Activated naive CD8-positive, alpha-beta T cell treated with anti-CD3 and anti-CD28 coated beads, Interleukin-2, amount 50 U/mL, for 24 hours (primary cell): ENCODE measurements at places on chromosomes 2 and 18.

GRCh38 chr2:1254662-1255343 lies 158.5 kb upstream of the TPO start:
- no peak for DNase-seq

DNA sequence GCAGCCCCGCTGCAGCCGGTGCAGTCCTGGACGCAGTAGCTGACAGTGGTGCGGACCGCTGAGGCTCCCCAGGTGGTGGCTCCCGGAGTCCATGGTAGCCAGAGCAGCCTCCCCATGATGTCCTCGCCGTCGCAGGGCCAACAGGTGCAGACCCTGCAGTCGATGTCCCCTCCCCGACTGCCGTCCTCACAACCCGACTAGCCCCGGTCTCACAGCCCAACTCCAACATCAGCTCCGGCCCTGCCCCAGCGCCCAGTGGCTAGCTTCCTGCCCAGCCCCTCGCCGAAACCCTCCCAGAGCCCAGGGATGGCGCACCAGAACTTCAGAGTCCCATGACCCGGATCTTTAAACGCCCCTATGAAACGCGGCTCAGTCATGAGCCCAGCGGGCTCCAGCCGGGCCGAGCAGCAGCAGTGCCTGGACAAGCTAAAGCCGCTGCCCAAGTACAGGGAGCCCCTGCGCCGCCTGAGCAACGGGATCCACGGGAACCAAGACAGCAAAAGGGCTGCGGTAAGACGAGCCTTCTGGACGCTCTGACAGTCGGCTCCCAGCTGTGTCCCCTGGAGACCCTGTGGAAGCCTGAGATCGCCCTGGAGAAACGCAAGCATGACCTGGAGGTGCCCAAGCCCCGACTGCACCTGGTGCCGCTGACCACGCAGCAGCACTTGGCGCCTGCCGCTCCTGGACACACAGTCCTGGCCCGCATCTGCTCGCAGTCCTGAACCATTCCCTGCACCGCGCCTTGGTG lies 53.8 kb upstream of the TUBA3E start:
- no peak for DNase-seq

DNA sequence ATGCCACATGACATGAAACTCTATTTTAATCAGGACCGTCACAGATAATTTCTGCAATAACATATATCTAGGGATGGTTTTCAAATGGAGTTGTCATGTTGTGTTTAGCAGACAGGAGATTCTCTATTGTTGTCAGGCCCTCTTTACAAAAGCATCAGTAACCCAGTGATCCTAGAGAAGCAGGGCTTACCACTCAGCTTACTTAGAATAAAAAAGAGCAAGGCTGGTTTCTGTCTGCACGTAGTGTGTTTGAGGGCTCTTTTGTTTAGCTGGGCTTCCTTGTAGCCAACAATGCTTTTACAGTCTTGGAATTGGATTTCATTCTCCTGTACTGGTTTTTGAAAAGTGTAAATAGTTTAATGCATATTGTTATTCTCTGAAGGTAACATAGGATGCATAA lies 210.5 kb upstream of the NRP2 start:
- DNase-seq, result no peak

DNA sequence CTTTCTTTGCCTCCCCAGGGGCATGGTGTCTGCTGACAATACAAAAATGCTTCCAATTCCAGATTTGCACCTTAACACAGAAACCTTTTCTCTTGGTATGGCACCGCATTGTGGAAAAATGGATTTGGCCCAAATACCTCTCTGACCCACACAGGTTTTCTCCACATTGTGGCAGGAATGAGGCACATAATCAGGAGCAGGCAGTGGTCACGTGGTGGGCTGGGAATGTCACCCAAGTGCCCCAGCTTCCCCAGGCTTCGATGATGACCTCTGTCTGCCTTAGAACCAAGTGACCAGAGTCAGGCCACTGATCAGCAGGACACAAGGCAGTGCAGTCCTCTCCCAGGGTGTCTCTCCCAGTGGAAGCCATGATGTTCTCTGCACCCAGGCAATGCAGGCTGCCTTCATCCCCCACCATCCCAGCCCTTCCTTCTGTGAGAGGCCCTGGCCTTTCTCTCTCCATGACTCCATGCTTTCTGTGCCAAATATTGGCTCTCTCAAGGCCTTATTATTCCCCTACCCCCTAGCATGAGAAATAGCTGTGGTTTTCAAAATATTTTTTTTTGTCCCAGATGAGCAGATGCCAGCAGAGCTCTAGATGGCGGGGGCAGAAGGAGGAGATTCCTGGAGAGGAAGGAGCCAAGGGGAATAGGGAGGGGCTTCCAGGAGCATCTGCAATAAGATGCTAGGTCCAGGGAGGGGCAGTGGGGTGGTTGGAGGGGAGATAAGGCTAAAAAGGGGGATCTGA lies 198.9 kb downstream of the ACKR3 start:
- no peak for DNase-seq

DNA sequence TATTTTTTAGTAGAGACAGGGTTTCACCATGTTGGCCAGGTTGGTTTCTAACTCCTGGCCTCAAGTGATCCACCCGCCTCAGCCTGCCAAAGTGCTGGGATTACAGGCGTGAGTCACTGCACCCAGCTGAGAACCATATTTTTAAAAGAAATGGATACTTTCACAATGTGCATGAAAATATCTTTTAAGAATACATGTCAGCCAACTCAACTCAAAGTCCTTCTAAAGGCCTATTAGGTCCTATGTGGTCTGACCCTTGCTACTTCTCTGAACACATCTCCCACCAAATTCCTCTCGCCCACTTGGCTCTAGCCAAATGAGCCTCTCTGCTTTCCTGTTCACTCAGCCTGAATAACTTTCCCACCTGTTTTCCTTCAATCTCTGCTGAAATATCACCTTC lies 119.6 kb downstream of the MTX2 start:
- no peak for DNase-seq

GRCh38 chr2:115105966-115106365 lies 663.5 kb downstream of the DPP10 start:
- DNase-seq, result no peak

DNA sequence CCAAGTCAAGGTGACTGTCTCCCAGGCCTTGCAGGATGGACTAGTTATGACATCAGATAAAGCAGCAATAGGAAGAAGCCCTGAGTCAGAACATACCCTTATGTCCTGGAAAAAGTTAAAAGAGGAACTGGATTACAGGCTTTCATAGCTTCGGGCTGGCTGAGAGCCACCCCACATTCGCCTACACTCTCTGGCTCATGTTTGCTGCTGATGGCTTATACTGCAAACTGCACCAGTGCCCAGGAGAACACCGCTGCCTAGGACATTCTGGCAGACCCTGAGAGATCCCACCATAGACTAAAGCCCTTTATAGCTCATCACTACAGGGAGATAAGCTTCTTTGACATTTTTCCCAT lies 20.3 kb downstream of the SLC8A1 start:
- DNase-seq, result no peak

DNA sequence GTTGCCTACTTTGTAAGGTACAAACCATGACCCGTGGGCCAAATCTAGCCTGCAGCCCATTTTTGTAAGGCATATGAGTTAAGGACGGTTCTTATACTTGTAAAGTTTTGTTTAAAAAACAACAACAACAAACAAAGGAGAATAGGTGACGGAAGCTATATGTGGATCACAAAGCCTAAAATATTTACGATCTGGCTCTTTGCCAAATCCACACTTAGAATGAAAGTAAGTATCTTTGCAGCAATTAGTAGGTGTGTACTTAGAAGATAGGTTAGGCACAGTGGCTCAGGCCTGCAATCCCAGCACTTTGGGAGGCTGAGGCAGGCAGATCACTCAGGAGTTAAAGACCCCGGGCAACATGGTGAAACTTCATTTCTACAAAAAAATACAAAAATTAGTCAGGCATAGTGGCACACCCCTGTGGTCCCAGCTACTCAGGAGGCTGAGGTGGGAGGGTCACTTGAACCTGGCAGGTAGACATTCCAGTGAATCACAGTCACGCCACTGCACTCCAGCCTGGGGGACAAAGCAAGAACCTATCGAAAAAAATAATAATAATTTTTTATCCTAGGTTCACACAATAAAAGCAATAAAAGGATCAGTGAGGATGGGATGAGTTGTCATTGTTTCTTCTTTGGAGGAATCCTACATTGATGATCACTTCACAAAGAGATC lies 57.8 kb upstream of the CTAGE1 start:
- no peak for DNase-seq

- no peak for DNase-seq
Measured at GRCh38 chr18:44979748-44980147, 299.1 kb downstream of the SETBP1 start.

DNA sequence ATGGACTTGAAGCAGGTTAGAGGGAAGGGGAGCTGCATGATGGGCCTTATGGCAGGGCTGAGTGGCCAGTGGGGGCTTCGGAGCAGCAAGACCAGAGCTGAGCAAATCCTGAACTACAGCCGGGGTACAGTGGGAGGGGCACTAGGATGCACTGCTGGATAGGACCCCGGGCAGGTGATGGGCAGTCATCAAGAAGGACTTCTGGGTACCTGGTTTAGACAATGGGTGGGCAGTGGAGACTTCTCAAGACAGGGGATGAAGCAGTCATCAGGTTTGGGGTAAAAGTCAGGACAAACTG lies 507.4 kb upstream of the MYT1L start:
- DNase-seq, result no peak

- DNase-seq, result no peak
Measured at GRCh38 chr2:228731517-228731916, 539.6 kb downstream of the PID1 start.

DNA sequence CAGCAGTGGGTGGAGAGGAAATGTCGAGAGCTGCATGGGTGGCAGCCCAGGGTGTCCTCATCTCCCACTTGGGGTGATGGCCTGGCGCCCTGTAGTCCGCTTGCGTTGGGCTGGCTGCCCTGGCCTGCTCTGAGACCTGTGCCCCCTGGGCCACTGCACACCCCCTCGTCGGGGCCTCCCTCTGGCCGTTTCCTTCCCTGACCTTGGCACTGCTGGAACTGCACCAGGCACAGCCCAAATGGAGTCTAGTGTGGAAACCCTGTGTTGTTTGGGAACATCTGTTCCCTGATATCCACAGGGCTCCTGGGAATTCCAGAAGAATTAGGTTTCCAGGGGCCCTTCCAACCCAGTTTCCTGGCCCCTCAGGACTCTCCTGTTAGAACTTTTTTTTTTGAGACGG lies 13.9 kb downstream of the EFHD1 start:
- DNase-seq, result no peak

DNA sequence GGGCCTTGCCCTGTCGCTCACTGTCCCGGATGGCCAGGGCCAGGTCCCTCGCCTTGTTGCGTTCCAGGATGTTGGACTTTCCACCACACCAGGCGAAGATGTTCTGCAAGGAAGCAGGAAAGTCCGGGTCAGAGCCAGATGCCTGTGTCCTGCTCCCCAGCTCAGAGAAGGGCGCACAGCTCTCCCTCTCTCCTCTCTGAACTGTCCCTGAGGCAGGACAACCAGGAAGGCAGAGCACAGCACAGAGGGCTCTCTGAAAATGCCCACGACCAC lies 11.0 kb downstream of the CAPG start:
- no peak for DNase-seq

DNA sequence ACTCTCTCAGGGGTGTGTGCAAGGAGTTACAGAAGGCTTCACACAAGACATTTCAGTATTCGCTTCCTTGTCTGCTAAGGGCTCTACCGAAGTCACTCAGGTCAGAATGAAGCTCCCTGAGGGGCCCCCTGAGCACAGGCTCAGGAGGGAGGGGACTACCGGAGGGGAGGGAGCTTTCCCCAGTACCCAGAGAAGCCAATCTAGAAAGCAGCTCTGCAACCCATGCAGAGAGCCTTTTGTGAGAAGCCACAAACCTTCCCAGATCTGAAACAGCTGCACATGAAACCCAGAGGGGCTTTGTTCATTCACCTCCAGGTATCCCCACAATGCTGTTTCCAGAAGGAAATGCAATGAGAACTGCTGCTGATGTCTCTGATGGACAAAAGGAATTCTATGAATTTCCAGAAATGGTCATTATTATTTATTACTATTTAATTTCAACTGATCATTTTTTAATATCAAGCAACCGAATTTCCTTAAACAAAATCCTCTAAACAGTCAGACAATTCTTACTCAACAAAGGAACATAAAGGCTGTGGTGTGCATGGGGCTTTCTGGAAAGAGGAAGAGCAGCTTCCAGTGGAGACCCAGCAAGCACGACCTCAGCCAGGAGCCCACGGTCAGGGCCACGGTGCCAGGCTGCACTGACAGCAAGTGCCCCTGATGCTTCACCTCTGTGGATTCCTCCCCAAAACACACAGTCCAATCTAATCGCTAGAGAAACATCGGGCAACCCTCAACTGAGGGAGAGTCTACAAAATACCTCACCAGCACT lies 42.0 kb downstream of the NDUFA10 start:
- DNase-seq, result no peak

- no peak for DNase-seq
Measured at GRCh38 chr2:203734276-203734983, 28.0 kb downstream of the CD28 start.

- no peak for DNase-seq
Measured at GRCh38 chr2:108924580-108925251, 64.3 kb downstream of the EDAR start.

DNA sequence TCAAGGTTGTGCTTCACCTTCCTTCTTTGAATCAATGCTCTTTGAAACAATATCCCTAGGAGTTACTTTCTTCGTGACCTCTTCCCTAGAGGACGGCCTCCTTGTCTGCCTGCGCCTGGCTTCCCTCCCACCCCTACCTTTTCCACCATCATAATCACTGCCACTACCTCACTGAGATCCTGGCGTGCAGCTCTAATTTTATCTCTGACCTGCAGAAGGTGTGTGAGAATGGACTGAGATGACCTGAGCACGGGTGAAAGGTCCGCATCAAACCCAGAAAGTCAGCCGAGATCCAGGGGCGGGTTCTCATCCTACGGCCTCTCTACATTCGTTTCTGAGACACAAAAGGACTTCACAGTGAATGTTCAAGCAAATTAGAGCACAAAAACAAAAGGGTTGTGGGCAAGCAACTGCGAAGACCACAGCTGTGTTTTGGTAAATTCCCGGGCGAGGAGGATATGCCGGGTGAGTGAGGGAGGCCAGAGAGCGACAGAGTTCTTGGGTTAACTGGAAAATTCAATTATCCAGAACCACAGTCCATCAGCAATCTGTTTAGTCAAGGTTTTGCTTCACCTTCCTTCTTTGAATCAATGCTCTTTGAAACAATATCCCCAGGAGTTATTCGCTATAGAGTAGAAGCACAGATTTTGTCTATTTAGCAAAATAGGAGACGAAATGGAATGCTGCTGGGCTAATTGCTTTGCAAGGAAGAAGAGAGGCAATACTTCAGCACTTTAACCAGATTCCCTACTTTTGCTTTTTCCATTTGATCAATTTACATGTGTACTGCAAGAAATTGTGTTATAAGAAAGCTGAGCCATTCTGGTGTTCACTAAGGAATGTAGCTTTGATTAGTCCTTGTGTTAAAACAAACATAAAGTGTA lies 212.6 kb downstream of the ACKR3 start:
- DNase-seq, result no peak

DNA sequence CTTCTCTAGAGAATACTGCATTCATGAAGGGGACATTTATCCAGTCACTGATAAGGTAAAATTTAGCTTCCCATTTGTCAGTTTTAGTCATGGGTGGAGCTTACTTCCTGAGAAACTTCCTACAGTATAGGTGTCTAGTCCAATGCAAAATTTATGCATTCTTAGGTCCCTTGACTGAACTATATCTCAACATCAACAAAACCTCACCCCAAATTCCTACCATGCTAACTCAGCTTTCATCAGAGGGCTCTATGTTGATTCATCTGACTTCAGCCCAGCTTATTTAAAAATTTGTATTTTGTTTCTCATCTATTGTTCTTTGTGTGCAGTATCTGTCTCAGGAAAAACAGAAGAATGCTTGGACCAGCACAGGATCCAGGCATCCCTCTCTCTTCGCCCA lies 296.4 kb upstream of the ACVR2A start:
- no peak for DNase-seq

- DNase-seq, result no peak
Measured at GRCh38 chr18:9494778-9495331, 19.5 kb downstream of the RALBP1 start.

GRCh38 chr18:36610258-36610657 lies 218.5 kb downstream of the TPGS2 start:
- DNase-seq, result no peak
